ENCODE measurements at places on chromosomes 12 and 14. TPM values are rescaled to one million over a fixed set of nuclear protein-coding genes. Genes with fewer than 3 reads are reported as not detected.

Gene CISTR
- not detected for total RNA-seq

Gene KRT71
- total RNA-seq = not detected

Gene IFI27
- total RNA-seq = 0.83 TPM

Gene NPFF
- not detected for total RNA-seq

Gene ANG
- total RNA-seq = 3.7 TPM

Gene BICDL1
- 12.7 TPM for total RNA-seq

Gene UBR7
- 15.2 TPM for total RNA-seq

Gene SPX
- 0.50 TPM for total RNA-seq

Gene ZFHX2
- total RNA-seq = 0.83 TPM

Gene TAS2R43
- total RNA-seq = 2.8 TPM

Measured in mammary epithelial cell (primary cell).